ENCODE measurements at places on chromosomes 13 and 19.

GRCh38 chr13:101211261-101211660 lies 205.0 kb downstream of the NALCN start:
- no peak for DNase-seq

DNA sequence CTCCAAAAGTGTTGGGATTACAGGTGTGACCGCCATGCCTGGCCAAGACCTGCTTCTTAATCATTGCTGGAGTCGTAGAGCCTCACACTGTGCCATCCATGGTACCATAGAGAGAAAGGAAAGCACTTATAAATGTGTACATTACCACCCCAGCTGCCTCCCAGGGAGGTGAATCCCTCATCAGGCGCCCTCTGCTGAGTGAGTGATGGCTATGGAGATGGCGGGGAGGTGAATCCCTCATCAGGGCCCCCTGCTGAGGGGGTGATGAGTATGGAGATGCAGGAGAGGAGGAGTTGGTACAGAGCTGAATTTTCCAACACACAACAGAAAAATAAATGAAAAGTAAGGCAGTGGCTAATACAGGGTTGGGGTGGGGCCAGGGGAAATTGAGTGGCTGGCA lies 263.4 kb downstream of the UQCRFS1 start:
- DNase-seq: no peak

- DNase-seq: no peak
These were observed 198.6 kb downstream of the RGCC start for GRCh38 chr13:41655997-41656396.

- no peak for DNase-seq
These were observed 145.2 kb downstream of the USP12 start for GRCh38 chr13:27026396-27026795.

DNA sequence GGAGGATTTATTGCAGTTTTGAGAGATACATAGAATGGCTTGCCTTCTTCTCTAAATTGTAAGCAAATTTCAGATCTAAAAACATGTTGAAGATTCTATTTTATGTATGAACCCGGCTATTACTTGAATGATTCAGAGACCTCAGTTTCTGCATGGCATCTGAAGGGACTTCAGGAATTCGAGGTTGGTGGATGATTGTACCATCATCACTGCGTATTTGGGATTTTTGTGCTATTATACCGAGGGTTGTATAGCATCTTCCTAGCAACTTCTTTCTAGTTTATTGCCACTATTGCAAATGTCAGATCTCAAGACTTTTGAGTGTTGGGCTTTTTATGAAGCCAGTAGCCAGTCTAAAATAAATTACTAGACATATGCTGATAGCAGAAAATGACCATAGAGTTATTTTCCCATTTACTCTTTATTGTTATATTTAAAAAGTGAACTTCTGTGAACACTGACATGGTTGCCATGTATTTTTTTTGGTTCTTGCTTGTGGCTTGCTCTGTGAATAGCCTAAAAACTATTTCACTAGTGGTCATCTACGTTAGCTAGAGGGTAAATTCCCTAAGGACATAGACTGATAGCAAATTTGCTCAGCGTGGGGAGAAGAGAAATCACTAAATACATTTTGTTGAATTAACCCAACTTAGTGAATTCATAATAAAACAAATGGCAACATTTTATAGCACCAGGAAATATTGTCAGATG lies 70.6 kb upstream of the KLF12 start:
- DNase-seq: no peak

Measured in activated T-cell treated with anti-CD3 and anti-CD28 coated beads, Interleukin-2, amount 50 U/mL, for 1 hour (primary cell).